ENCODE measurements at places on chromosomes 3 and 15. TPM values are rescaled to one million over a fixed set of nuclear protein-coding genes. Genes with fewer than 3 reads are reported as not detected.

The ITIH1 gene
- total RNA-seq = not detected

The CCDC191 gene
- total RNA-seq = 2.1 TPM

The SLC27A2 gene
- total RNA-seq = 38.5 TPM

The TP63 gene
- total RNA-seq = 0.18 TPM

The RTP1 gene
- total RNA-seq = not detected

Data from A549 treated with dexamethasone at 1 μM for 4 hours (cell line).